Regular cardiac myocyte (primary cell): ENCODE measurements at places on chromosomes 2 and 18. TPM values are rescaled to one million over a fixed set of nuclear protein-coding genes. Genes with fewer than 3 reads are reported as not detected.

SLC5A7 gene
- total RNA-seq: not detected in 2 replicates

SPC25 gene
- under 0.01 and 8.6 TPM in 2 replicates for total RNA-seq

TMEM182 gene
- total RNA-seq: 3.3 and 4.2 TPM in 2 replicates

PLCL1 gene
- total RNA-seq: 7.3 and 12.3 TPM in 2 replicates

GAD1 gene
- under 0.01 and 0.19 TPM in 2 replicates for total RNA-seq

KCNK3 gene
- total RNA-seq: 0.38 and 2.0 TPM in 2 replicates

LHCGR gene
- total RNA-seq: not detected in 2 replicates

CHRNG gene
- not detected in 2 replicates for total RNA-seq

RBM45 gene
- 21.1 and 23.4 TPM in 2 replicates for total RNA-seq

NBAS gene
- 90.7 and 139 TPM in 2 replicates for total RNA-seq

SERPINB10 gene
- total RNA-seq: not detected in 2 replicates

ABCG5 gene
- total RNA-seq: not detected in 2 replicates

GALNT14 gene
- total RNA-seq: 0.85 and 1.7 TPM in 2 replicates

RHOB gene
- total RNA-seq: 151 and 171 TPM in 2 replicates

MAP3K19 gene
- total RNA-seq: not detected in 2 replicates

SLC4A3 gene
- 0.96 and 4.2 TPM in 2 replicates for total RNA-seq

CLEC4F gene
- total RNA-seq: not detected in 2 replicates

IL1R2 gene
- 0.38 and 0.56 TPM in 2 replicates for total RNA-seq
